CD4-positive, alpha-beta T cell treated with Interleukin-10 for 1 hour (primary cell): ENCODE measurements at places on chromosomes 7 and 10.

GRCh38 chr10:102285133-102285532, 39.8 kb downstream of the GBF1 start:
- DNase-seq, result no peak

DNA sequence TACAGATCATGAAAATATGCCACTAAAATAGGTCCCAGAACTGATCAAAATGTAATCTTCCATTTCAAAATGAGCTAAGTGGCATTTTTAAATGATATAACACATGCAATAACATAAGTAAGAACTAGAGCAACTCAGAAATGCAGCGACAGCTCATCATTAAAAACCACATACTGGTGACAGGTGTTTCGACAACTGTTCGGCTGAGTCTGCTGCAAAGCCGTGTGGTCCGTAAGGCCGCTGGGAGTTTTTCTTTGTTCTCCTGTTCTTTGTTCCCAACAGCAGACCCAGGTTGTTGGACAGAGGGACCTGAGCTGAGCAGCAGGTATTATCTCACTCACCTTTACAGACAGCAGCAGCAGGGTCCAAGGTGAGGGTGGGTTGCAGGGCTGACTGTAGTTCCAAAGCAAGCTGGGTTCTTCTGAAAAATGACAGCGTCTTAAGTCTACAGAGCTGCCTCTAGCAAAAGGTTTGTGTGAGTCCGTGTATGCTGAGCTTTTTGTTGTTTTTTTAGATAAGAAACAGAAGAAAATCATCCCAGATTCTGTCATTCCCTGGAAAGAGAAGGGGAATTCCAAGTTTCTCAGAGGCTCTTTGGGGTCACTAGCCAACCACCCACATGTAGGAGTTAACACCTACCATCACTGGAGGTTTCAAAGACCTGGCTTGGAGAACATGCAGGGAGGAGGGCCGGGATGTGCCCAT, 45.4 kb upstream of the MACROH2A2 start:
- no peak for DNase-seq

- no peak for DNase-seq
Observed at GRCh38 chr10:84469470-84469869, 141.1 kb downstream of the CCSER2 start.

- DNase-seq, result no peak
Observed at GRCh38 chr10:124680675-124681074, 63.5 kb downstream of the FAM53B start.

GRCh38 chr7:70680743-70681468, 451.0 kb upstream of the GALNT17 start:
- DNase-seq, result no peak

GRCh38 chr7:139358541-139359365, 941 bp upstream of the LUC7L2 start:
- peak; percentile 56 for DNase-seq

- no peak for DNase-seq
Observed at GRCh38 chr10:93758891-93759410, 1.2 kb downstream of the LGI1 start.

GRCh38 chr10:76040830-76041220, 609.4 kb downstream of the LRMDA start:
- no peak for DNase-seq
